CD4-positive, alpha-beta T cell treated with Interleukin-12 subunit alpha and Interleukin-12 subunit beta, for 1 hour (primary cell): ENCODE measurements at places on chromosomes 7 and 10.

DNA sequence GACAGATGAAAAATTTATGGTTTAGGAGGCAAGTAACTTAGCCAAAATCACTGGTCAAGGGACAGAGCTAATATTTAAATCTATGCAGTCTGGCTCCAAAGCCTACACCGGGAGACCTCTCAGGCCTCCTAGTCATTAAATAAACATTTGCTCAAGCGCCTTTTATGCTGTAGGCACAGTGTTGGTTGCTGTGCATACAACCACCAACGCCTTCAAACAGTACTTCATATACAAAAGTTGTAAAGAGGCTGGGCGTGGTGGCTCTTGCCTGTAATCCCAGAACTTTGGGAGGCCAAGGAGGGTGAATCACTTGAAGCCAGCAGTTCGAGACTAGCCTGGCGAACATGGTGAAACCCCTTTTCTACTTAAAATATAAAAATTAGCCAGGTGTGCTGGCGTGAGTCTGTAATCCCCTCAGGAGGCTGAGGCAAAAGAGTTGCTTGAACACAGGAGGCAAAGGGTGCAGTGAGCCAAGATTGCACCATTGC is 159.8 kb downstream of the MAGI2 start:
- no peak for DNase-seq

GRCh38 chr10:121774404-121774803 is 153.4 kb downstream of the ATE1 start:
- DNase-seq: no peak

- no peak for DNase-seq
Measured at GRCh38 chr7:81053623-81054022, 134.8 kb upstream of the SEMA3C start.

DNA sequence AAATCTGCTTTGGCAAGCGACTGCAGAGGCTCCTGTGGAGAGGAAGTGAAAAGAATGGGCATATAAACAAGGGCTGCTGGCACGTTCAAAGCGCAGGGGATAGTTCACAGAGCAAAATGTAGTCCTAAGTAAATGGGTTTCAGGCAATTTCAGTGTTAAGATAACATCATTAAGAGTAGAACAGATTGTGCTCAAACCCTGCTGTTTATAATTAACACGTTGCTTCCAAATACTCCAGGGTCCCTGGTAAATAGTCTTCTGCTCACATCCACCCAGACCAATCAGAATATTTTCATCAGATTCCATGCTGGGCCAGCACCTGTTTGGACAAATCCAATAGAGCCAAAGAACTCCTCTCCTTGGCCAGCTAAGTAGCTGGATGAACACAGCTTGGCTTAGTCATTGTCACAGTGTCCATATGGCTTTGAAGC is 81.4 kb downstream of the ORC5 start:
- DNase-seq: no peak

GRCh38 chr10:112140110-112140970 is 43.2 kb downstream of the GPAM start:
- DNase-seq: peak; percentile 62

- DNase-seq: no peak
Measured at GRCh38 chr10:104483582-104483981, 129.9 kb downstream of the CFAP58 start.

- DNase-seq: peak; percentile 23
Measured at GRCh38 chr10:16440396-16441133, 3.8 kb downstream of the PTER start.

- no peak for DNase-seq
Measured at GRCh38 chr7:107526672-107527071, 37.0 kb downstream of the COG5 start.

- no peak for DNase-seq
Measured at GRCh38 chr7:17677408-17677807, 262.9 kb downstream of the SNX13 start.

- no peak for DNase-seq
Measured at GRCh38 chr10:70312972-70313371, 29.2 kb upstream of the NPFFR1 start.

GRCh38 chr10:81248886-81249285 is 626.1 kb upstream of the NRG3 start:
- DNase-seq: no peak

DNA sequence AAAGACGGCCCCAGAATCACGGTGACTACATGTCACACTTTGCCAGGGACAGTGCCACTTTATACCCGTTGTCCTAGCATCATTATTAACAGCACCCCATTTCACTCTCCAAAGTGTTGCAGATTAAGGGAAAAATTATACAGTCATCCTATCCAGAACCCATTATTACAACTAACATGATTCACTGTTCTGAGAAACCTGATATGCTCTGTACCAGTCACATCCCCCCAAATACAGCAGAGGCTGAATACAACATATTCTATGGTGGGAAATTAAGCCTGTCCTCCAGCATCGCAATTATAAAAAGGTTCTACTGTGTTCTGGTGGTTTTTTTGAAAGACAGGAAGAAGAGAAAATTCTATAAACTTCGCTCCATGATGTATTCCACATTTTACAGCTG is 162.1 kb downstream of the JAZF1 start:
- no peak for DNase-seq

DNA sequence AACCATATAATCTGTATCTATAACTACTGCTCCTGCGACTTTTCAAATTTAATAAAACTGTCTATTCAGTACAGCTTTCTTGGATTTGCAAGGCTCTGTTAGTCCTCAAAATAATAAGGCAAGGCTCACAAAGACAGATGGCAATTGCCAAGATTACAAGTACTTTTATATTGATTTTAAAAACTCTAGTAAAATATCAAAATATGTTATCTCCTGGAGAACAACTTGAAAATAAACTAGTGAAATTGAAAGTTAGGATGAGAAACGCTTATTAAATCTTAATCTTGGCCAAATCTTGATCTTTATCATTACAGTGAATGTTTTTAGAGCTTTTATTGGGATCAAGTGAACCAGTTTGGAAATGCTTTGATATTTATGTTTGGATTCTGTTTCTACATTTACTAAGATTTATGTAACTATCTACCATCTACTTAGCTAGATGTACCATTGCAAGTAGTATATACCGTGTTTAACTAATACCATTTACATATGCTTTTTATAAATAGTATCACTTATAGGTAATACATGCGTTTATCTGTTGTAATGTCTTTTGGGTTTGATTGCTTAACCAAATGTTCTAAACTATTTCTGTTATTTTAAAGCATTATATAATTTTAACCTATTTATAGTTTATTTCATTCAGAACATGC is 70.0 kb downstream of the CABCOCO1 start:
- DNase-seq: no peak

- DNase-seq: no peak
Measured at GRCh38 chr10:100766693-100767421, 21.5 kb downstream of the PAX2 start.

DNA sequence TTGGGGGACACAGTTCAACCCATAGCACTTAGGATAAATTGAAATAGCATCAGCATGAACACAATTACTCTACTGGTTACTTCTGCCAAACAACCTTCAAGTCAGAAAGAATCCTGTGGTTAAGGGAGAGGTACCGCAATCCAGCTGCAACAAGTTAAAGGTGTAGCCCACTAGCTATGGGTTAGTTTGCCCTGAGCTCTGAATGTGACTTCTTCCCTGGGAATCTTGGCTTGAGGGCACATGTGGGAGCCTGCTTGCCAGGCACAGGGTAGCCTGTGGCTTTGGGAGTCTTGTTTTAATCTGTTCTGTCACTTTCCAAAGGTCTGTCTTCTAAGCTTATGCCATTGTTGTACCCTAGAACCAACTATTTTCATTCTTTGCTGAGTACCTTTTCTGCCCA is 8.9 kb upstream of the SGPL1 start:
- DNase-seq: no peak

DNA sequence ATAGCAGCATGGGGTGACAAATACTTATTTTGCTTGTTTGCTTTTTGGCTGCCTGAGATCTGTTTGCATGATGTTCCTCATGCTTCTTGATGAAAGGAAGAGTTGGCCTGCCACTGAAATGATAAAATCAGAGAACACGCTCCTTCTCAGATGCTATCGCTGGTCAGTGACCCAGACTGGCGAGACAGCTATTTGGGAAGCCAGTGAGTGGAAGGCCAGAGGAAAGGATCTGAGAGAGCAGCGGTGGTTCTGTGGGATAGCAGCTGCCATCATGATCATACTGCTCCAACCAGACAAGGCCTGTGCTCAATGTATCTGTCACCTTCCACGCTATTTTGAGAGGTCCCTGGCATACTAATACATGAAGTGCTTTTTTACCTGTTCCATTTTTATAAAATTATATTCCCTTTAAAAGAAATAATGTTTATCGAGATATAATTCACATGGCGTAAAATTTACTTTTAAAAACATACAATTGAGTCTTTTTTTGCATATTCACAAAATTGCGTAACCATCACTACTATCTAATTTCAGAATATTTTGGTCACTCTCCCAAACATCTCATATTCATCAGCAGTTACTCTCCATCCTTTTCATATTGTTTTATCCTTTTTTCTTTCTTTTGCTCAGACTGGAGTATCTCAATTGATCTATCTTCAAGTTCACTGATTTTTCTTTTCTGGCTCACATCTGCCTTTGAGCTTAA is 695.1 kb downstream of the TNS3 start:
- no peak for DNase-seq

DNA sequence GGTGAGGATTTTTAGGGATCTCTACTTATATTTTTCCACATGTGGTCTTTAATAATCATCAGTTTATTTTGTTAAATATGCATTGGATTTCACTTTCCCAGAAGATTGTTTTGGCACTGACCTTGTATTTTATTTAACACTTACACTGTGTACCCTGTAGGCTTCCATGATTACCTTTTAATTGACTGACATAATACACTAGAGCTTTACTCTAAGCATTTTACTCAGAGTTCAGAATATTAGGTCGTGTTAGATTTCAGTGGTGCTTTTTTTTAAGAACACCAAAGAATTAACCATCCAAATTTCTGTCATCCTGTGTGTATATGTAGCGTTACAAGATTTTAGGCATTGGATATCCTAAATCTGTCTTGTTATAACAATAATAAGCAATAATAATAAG is 23.1 kb downstream of the CASD1 start:
- DNase-seq: no peak

GRCh38 chr7:150378115-150378852 is 846 bp upstream of the ZNF775 start:
- peak; percentile 61 for DNase-seq

DNA sequence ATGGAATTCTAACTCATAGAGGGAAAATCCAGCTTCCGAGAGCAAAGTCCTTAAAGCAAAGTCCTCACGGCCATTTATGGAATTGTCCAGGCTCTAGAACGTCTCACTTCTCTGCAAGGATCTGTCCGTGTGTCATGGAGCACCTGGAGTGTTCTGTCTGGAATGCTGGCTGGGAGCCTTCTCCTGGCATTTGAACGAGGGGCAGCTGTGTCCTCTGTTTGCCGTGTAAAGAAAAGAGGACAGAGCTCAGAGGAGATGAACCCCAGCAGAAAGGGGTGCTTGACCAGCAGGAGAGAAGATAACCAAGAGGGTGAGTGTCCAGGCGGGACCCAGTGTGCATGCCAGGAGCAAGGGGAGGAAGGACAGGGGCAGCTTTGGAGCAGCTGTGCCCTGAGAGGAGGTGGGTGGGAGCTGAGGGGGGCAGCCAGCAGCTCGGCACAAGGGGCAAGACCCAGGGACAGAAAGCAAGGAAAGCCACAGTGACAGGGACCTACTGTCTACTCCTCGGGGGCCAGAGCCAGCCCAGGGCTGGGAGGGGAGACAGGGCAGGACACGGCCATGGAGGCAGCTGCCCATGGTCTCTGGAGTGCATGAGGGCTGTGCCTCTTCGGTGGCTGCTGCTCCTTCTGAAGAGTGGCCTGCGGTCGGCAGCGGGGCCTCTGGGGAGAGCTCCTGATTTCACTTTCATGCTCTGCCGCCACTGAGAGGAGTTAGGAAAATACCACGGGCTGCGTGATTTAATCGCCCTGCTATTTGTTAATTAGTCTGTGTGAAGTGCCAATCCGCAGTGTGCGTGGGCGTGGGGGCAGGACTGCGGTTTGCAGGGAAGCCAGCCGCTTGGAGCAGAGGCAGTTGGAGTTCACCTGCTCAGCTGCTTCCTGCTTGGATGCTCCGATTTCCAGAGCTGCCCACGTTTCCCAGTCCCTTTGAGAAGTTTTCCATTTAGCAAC is 149.3 kb upstream of the SHH start:
- no peak for DNase-seq

DNA sequence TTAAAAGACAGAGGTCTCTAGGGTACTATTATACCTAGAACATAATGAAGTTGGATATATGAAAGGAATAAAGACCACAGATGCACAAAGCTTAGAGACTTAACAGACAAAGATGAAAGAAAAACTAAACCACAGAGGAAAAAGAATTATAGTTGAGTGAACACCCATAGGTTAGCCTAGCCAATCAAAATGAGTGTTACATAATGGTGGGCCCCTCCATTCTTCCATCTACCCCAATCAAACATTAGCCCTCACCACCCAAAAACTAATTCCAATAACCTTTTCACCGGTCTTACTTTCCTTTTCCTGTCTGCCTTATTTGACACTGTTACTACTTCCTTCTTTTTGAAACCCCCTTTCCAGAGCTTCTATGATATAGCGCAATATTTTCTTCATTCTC is 130.1 kb downstream of the ELMO1 start:
- peak; percentile 43 for DNase-seq

DNA sequence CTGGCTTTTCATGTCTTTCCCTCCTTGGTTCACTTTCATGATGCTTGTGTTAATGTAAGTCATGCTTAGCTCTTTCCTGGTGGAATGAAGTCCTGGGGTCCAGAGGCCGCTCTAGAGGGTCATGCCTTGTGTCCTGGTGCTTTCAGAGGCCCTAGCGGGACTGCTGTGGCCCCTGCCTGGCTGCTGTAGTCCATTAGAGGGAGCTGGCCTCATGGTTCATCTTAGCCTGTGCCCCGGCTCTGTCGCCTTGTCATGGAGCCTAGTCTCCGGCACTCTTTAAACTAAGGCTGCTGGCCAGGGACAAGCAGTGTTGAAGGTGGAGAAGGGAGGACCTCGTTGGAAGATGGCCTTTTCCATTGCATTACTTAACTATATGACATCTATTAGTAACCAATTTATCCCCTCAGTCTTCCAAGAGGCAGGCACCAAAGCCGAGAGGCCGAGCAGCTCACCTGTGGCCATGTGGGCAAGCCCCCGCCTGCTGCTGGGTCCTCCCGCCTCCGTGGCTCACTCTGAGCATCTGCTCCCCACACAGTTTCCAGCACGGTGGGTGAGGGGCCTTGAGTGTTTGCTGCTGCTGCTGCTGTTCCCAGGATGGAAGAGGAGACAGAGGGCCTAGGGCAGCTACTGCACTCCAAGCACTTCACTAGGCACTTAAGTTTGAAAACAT is 5.0 kb upstream of the NDUFB2 start:
- no peak for DNase-seq

DNA sequence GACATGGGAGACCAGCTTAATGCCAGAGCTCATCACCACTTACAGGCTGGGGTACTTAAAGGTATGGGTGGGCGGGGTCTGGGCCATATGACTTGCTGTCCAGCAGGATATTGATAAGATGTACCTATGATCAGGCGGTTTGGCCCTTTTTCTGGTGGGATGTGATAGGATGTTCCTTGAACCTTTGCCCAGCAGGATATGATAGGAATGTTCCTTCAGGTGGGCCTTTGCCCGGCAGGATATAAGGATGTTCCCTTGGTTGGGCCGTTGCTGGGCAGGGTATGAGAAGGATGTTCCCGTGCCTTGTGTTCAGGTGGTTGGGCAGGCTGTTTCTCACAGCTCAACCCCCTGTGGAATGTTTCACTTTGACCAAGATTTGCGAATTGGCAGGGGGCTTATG is 187.2 kb upstream of the CXCL12 start:
- no peak for DNase-seq

GRCh38 chr7:27546610-27547009 is 116.1 kb downstream of the HIBADH start:
- no peak for DNase-seq
